ENCODE measurements at places on chromosomes 13 and 19. TPM values are rescaled to one million over a fixed set of nuclear protein-coding genes. Genes with fewer than 3 reads are reported as not detected.

SIGLEC9 gene
- not detected for total RNA-seq

KLF1 gene
- not detected for total RNA-seq

ADPRHL1 gene
- total RNA-seq, result 1.5 TPM

PEAK3 gene
- total RNA-seq, result 0.11 TPM

MEIOSIN gene
- not detected for total RNA-seq

KLF5 gene
- total RNA-seq, result 30.2 TPM

ZNF540 gene
- 0.61 TPM for total RNA-seq

- DNase-seq, result no peak
These were observed 143.9 kb downstream of the COL4A1 start for GRCh38 chr13:110162866-110163658.

GRCh38 chr13:50386541-50387050 is 371.4 kb downstream of the KCNRG start:
- DNase-seq, result no peak

DNA sequence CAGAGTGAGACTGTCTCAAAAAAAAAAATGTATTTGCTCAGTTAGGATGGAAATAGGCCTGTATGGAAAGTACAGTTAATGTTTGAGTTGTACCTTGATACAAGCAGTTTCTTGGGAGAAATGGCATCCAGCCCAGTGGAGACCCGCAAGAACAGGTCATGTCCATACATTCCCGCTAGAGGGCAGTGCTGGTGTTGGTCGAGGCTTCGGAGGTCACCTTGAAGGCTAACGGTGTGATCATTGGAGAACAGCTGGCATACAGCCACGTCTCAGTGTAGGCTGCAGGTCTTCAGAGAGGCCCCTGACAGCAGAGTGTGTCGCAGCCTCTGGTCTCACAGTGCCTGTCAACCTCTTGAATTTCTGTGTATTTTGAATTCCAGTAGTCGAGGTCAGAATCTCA is 7.5 kb downstream of the ZNF610 start:
- no peak for DNase-seq

DNA sequence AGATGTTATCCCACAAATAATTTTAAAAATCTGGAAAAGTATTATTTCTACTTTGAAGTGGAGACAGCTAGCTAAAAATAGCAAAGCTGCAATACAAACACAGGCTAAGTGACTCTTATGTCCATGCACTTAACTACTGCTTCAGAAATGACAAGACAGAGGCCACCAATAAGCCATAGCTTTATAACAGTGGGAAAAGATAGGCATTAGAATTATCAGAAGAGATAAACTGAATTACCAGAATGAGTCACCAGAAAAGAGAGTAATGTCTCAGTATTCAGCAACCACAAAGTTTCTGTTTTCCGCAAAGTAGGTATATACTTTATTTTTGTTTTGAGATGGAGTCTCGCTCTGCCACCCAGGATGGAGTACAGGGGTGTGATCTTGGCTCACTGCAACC is 17.1 kb downstream of the CLN5 start:
- DNase-seq, result no peak

DNA sequence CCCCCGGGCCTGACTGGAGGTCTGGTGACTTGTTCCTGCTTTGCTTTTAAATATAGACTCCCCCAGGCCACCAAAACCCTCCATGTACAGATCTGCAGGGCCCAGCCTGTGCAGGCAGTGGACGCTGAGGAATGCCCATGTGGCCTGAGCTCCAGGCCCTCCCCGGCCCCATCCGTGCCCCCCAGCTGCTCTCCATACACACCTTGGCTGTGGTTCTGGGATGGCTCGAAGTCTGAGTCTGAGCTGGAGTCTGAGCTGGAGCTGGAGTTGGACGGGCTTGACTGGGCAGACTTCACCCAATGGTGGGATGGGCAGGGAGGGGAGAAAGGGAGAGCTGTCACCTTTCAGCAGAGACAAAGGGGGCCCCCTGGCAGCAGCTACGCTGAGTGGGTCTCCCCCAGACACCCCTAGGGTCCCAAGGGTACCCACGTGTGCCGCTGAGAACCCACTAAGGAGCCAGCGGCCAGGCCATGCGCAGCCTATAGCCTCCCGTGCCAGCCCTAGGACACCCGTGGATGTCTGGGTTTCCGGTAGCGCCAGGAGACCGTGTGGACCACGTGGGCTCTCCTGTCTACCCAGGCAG is 61.9 kb downstream of the MLLT1 start:
- DNase-seq, result no peak

DNA sequence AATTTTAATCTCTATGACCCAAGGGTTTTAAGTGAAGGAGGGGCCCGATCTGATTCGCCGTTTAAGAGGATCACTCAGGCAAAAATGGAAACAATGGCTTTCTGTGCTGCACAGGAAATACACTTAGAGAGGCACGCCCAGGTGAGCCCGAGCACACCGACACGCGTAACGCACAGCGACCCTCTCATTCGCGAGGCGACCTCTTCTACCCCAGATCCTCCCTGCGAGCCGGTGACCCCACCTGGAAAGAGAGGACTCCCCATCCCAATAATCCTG is 216 bp downstream of the SH2D3A start:
- no peak for DNase-seq

DNA sequence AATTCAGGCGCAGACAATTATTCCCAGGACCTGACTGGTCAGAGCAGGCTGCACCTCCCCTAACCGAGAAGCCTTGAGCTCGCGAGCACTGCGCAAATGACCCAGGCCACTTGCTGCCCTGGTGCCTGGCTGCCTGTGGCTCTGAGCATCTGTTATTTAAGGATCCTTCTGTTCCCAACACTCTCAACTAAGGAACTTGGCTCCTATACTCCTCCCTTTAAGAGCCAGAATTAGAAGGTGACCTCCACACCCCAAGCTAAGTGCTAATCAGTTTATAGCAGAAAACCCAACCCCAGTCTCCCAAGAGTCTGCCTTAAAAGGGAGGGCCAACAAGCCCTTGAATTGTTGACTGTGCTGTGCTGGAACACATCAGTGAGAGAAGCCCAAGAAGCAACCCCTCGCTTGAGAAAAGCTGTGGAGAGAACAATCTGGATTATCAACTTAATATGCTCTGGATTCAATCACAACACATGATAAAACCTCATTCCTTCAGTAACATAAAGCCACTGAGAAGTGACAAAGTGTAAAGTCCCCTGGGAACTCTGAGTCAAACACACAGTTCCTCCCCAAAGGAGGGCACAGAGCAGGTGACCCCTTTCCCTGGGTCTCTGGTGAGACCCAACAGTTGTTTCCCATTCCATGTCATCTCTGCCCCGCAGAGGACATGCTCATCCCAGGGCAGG is 14.6 kb downstream of the AKAP8L start:
- DNase-seq, result no peak
